ENCODE measurements at places on chromosomes 11 and 22. TPM values are rescaled to one million over a fixed set of nuclear protein-coding genes. Genes with fewer than 3 reads are reported as not detected.

- no peak for DNase-seq
Measured at GRCh38 chr11:126280595-126280994, 2.3 kb upstream of the TIRAP start.

- no peak for DNase-seq
Measured at GRCh38 chr22:39129746-39130145, 22.7 kb downstream of the CBX7 start.

FAM180B gene
- 3.0 TPM for polyA plus RNA-seq

DNA sequence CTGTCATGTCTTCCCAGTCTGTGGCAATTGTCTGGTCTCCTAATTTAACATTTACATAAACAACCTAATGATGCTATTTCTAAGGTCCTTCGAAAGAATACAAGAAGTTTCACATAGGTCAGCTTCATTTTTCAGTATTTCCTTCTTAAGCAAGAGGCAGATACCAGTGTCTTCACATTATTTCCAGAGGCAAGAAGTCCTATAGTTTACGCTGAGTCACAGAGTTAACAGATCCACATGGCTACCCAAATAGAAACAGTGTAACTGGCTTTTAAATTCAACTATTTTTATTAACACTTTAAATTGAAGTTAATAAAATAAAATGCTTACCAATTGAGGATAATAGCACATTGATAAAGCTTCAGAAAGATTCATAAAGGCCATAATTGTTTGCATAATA lies 10.9 kb downstream of the PRRG4 start:
- no peak for DNase-seq

TMPRSS13 gene
- polyA plus RNA-seq, result 0.15 TPM

NRIP3 gene
- polyA plus RNA-seq, result 1.3 TPM

KREMEN1 gene
- polyA plus RNA-seq, result 107 TPM

GRCh38 chr11:9146477-9146876 lies 55.1 kb upstream of the SCUBE2 start:
- no peak for DNase-seq

PGA5 gene
- polyA plus RNA-seq, result 1.1 TPM
